ENCODE measurements at places on chromosomes 5 and 9. TPM values are rescaled to one million over a fixed set of nuclear protein-coding genes. Genes with fewer than 3 reads are reported as not detected.
A peak's percentile ranks its signal among the peaks of the same experiment; 100 is the strongest.

DNA sequence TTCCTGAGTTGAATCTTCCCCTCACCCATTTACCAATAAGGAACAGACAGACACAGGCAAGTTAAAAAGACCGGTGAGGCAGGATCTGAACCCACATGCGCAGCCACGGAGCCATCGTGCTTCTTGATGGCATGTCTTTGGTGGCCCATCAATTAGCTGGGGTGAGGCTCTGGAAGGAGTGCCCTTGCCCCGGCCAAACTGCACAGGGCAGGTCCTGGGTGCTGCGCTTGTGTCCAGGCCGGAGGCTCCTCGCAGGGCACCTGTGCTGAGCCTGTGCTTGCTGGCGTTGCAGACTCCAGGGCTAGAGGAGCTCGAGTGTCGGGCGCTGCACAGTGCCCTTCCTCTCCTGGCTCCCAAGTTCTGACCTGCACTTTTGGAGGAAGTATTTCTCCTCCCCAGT, 66.4 kb downstream of the PSMB7 start:
- peaks cover 10% of the 10 kb centered on the region for H3K36me3 ChIP-seq
- H3K4me1 ChIP-seq, result no peaks in the 10 kb centered on the region
- H3K4me3 ChIP-seq, result no peak overlapping the region
- H3K27me3 ChIP-seq, result no peaks in the 10 kb centered on the region
- no peak for DNase-seq
- H3K27ac ChIP-seq, result no peak overlapping the region

DNA sequence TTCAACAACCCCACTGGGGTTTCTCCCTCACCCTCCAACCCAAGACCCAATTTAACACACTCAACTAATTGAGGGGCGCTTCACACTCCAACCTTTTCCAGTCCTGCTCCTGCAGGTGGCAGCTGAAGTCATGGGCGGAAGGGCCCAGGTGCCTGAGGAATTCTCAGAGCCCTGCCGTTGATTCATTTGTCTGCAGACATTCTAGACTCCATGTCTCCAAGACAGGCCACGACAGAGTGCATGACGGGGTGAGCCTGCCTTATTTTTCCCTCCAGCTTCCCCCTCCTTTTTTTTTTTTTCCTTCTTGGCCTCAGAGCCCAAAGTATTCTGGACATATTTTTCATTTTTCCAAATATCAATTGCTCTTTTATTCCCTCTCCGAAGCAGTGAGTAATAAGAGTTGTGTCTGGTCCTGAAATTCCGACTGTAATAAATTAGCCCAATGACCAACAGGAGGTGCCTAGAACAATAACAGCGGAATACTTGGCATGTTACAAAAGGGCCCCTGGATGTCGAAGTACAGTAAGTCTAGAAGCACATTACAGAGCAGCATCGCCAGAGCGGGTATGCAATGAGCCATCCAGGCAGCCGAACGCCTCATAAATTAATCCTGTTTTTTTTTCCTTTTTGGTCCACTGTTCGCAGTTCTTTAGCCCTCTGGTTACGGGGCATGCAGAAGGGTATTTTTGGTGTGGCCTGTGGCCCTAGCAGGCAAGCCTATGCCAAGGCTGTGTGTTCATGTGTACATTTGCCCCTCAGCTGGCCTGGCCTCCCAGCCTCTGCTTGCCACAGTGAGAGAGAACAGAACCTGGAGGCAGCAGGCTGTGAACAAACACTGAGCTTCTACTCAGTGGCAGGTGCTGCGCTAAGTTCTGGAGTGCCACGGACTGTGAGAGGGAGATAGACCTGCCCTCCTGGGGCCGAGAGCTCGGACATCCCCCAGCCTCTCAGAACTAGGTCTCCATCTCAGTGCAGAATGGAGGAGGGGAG, 8.6 kb upstream of the SMIM23 start:
- peaks cover 6% of the 10 kb centered on the region for H3K27me3 ChIP-seq
- no peak overlapping the region for H3K4me3 ChIP-seq
- no peaks in the 10 kb centered on the region for H3K4me1 ChIP-seq
- DNase-seq, result no peak
- no peaks in the 10 kb centered on the region for H3K36me3 ChIP-seq

Gene SPINK1
- not detected for total RNA-seq

DNA sequence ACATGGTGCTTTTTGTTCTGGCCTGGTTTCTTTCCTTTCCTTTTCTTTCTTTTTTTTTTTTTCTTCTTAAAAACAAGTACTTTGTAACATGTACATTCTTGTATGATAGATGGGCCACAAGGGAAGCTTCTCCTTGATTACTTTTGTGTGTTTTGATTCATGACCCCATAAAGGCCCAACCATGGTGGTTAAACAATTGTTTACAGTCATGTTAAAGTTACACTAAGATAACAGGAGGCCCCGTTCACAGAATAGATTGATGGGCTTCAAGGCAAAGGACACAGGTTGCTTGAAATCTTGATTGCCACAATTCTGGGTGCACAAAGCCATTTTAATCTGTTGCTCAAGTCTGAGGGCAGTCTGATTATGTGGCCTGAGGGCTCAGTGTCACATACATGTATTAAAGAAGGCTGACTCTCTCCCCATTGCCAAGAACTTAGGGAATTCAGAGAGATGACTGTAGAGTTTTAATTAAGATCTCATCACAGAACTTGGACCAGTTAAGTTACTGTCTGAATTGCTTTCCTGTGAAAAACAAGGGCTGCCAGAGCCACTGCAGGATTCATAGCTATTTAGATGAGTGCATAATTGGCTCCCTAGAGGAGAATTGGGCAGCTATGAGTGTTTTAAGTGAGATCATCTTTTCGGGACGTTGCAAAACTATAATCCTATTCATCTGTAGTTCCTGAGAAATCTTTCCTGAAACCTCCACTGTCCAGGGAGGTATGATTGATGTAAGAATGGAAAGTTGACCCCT, 163.4 kb downstream of the TLE4 start:
- peaks cover 11% of the 10 kb centered on the region for H3K4me1 ChIP-seq
- H3K4me3 ChIP-seq, result no peak overlapping the region
- H3K36me3 ChIP-seq, result peaks cover 5% of the 10 kb centered on the region
- DNase-seq, result no peak
- no peaks in the 10 kb centered on the region for H3K27me3 ChIP-seq

GRCh38 chr5:3695818-3696217, 100.2 kb downstream of the IRX1 start:
- H3K4me1 ChIP-seq, result no peaks in the 10 kb centered on the region
- no peaks in the 10 kb centered on the region for H3K27me3 ChIP-seq
- no peaks in the 10 kb centered on the region for H3K36me3 ChIP-seq
- H3K4me3 ChIP-seq, result no peak overlapping the region
- no peak overlapping the region for H3K27ac ChIP-seq
- DNase-seq, result no peak

DNA sequence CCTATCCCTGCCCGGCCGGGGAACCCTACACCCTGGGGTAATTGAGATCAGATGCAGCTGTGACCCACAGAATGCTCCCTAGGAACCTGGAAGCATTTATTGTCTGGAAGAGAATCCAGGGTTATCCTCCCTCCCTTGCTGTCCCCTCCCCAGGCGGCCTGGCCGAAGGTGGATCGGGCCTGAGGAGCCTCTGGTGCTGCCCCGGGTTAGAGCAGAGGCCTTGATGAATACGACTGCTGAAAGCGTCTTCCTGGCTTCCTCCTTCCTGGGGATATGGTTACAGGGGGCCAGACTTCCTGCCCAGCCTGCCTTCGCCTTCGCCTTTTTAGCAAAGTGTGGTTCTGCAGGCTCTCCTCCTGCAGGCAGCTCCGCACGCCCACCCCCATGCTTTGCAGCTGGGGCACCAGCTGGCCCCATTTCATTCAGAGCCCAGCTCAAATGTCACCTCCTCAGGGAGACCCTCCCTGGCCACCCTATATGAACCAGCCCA, 22.5 kb upstream of the PTGS1 start:
- DNase-seq, result no peak
- peaks cover 28% of the 10 kb centered on the region for H3K27me3 ChIP-seq
- peaks cover 26% of the 10 kb centered on the region for H3K4me1 ChIP-seq
- no peak overlapping the region for H3K4me3 ChIP-seq
- no peaks in the 10 kb centered on the region for H3K36me3 ChIP-seq
- H3K27ac ChIP-seq, result peak overlapping the region; percentile 12

Gene COL15A1
- 0.53 TPM for total RNA-seq

Gene AGXT2
- total RNA-seq, result not detected

Gene TMEM215
- not detected for total RNA-seq

DNA sequence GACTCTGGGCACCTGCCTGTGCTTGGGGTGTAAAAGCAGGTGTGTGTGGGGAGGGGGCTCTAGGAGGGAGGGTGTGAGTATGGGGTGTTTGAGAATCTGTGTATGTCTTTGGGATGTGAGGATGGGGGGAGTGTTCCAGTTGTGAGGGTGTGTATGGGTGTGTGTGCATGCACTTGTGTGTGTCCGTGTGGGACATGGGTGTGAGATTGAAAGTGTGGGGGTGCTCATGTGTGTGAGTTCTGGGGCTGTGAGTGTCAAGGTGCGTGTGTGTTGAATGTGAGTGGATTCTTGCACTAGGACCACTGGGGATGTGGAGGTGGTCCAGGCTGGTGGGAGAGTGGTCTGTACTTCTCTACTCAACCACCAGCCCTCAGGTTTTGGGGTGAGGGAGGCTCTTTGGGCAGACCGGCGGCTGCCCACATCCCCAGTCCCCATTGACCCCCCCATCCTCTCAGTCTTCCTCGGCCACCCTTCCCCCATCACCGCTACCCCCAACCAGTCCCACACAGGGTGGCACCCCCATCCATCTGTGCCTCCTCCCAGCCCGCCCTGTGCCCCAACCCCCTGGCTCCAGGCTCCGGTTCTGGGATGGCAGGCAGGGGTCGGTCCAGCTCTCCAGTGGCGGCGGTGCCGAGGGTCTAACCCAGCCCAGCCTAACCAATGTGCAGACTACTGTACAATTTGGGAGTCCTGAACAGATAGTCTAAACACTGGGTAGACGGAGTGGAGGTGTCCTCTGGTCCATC, 31.5 kb downstream of the GOLGA2 start:
- no peak for DNase-seq
- peaks cover 18% of the 10 kb centered on the region for H3K27me3 ChIP-seq
- H3K4me1 ChIP-seq, result peaks cover 10% of the 10 kb centered on the region
- H3K27ac ChIP-seq, result no peak overlapping the region
- H3K4me3 ChIP-seq, result no peak overlapping the region

Gene FAM221B
- not detected for total RNA-seq

Data from activated CD8-positive, alpha-beta memory T cell treated with anti-CD3 and anti-CD28 coated beads, Interleukin-2, amount 10 ng/mL, durations not matched to agents 7 days and 5 days (primary cell).